ENCODE measurements at places on chromosomes 3 and 15.

DNA sequence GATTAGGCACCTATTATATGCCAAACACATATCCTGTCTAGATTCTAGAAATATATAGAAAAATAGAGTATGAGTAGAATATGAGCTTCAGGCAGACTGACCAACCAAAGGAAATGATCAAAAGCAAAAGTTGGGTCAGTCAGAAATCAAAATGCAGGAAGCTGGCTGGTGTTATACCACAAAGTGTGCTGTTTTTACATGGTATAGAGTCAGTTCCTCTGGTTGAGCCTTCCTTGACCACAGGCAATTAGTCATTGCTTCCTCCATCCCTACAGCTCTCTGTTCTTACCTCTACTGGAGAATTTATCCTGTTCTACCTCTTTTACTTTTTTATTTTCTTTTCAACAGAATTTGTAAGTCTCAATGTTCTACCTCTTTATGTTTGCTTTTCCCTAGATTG, 149.8 kb downstream of the TMCO5A start:
- peak; percentile 8 for DNase-seq

DNA sequence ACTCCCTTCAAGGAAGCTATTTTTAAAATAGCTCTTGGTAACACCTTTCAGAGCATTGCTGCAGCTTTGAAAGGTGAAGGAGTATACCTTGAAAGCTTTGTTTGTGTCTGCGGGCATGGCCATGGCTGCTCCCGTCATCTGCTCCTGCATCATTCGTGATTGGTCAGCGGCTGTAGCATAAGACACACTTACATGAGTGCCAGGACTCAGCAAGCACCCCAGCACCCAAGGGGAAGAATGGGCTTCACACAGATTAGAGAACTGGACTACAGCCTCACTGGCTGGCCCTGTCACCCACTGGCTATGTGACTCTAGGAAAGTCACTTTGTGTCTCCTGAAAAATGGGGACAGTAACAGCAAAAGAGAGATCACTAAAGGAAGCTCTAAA, 17.0 kb downstream of the EMC3 start:
- DNase-seq: no peak

GRCh38 chr3:15525790-15526189, 4.3 kb upstream of the COLQ start:
- no peak for DNase-seq

GRCh38 chr3:100653604-100654294, 44.3 kb downstream of the ADGRG7 start:
- no peak for DNase-seq

GRCh38 chr3:109685084-109686079, 348.0 kb upstream of the DPPA4 start:
- no peak for DNase-seq

- peak; percentile 49 for DNase-seq
Observed at GRCh38 chr3:36843065-36844051, 79.0 kb upstream of the DCLK3 start.

DNA sequence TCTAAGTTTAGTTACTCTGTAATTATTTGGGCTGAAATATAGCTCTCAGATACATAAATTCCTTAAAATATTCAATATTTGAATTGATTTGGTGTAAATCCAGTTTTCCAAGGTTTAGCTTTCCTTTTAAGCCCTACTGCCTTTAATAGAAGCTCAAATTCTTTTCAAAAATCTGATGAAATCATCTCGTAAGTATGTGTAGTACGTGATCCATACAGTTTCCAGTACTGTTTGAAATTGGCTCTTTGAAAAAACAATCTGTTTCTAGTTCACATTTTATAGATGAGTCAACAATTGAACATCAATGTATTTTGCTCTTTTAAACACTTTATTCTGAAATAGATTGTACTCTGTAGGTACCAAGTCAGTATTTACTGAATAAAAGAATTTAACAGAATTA, 84.2 kb downstream of the LRRC49 start:
- no peak for DNase-seq

DNA sequence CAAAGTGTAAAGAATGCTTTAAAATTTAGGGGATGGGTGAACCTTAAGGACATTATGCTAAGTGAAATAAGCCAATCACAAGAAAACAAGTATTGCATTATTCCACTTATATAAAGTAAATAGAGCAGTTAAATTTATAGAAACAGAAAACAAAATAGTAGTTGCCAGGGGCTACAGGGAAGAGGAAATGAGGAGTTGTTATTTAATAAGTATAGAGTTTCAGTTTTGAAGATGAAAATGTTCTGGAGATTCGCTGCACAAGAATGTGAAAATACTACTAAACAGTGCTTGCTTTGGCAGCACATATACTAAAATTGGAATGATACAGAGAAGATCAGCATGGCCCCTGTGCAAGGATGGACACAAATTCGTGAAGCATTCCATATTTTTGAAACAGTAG, 32.0 kb downstream of the DNAH12 start:
- DNase-seq: no peak

- no peak for DNase-seq
Observed at GRCh38 chr3:72437661-72438406, 410.4 kb downstream of the SHQ1 start.

GRCh38 chr15:79053894-79054293, 36.7 kb downstream of the RASGRF1 start:
- no peak for DNase-seq

DNA sequence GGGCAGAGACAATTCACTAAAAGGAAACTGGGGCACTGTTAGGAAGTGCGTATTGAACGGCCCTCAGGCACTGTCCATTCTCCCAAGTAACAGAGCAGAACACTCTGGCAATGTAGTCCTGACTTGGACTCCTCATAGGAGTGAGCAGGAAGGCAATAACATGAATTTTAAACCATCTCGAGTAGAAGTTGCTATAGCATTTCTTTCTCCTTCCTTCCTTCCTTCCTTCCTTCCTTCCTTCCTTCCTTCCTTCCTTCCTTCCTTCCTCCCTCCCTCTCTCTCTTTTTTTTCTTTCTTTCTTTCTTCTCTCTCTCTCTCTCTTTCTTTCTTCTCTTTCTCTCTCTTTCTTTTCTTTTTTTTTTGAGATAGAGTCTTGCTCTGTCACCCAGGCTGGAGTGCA, 46.4 kb upstream of the TRA2B start:
- no peak for DNase-seq

DNA sequence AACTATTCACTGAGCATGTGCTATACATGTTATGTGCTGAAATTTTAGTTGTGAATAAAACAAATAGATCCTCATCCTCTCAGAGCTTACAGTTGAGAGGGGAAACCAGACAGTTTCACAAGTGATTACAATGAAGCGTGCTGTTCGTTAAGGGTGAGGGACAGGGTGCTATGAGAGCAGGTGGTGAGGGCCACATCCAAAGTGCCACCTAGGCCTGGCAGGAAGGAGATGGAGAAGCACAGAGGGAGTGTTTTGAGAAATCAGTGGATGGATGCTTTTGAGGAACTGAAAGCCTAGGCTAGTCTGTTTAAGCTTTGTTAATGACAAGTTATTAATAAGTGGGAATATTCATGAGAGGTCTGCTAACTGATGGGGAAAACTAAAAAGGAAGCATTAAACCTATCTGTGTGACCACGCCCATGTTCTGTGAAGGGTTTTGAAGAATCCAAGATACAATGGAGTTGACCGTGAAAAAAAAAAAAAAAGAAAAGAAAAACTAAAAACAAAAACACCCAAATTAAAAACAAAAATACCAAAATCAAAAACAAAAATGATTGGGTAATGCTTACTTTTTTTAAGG, 7.3 kb downstream of the MCTP2 start:
- no peak for DNase-seq

GRCh38 chr15:65336493-65337435, 32.3 kb downstream of the RNU5B-1 start:
- DNase-seq: no peak

DNA sequence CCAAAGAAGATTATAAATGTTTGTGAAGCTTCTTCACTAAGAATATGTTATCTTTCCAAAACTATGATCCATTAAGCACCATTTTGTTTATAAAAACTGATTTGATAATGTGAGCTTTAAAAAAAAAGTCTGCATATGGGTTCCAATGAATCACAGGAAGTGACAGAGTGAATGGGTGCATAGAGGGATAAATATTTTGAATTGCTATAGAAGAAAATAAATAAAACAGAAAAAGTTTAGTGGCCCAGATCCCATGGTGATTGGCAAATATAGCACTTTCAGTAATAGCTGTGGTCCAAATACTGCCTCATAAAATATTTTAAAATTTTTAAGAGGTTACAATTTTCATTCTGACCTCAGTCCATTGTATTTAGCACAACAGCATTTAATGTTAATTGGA, 19.2 kb downstream of the CPA3 start:
- DNase-seq: no peak

DNA sequence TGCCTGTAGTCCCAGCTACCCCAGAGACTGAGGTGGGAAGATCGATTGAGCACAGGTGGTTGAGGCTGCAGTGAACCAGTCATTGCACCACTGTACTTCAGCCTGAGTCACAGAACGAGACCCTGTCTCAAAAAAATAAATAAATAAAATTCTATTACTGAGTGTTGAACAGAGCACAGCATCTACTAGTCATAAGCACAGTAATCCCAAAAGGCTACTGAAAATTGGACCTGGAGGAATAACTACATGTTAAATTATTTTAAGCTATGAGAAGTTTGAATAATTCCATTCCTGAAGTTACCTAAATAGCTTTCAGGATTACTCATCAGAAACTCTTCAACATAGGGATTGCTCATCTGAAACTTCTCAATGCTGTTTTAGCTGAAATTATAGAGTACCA, 43.4 kb downstream of the ARMC8 start:
- DNase-seq: no peak

- no peak for DNase-seq
Observed at GRCh38 chr15:70539409-70539808, 223.9 kb downstream of the UACA start.

DNA sequence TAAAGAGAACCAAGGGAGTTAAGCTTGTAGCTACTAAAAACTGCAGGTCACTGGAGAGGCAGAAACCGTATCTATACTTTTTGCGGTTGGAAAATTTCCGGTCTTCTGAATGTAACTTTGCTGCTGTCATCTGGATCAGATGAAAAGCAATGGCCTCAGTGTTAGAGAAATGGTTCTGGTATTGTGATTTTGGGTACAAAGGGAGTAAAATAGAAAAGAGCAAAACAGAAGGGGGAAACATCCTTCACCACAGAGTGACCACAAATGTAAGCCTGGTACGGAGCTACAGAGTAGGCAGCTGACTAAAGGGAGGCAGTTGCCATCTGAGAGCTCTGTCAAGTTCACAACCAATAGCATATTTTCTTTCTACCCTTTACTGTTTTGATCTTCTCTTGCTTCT, 5.6 kb downstream of the CD96 start:
- DNase-seq: peak; percentile 66

Data from CD4-positive, alpha-beta T cell treated with Interleukin-10 for 1 hour (primary cell).